ENCODE measurements at places on chromosomes 13 and 19. TPM values are rescaled to one million over a fixed set of nuclear protein-coding genes. Genes with fewer than 3 reads are reported as not detected.

The ATP4B gene
- not detected for total RNA-seq

The LILRB3 gene
- total RNA-seq = not detected

The PSG7 gene
- not detected for total RNA-seq

The IGFL4 gene
- not detected for total RNA-seq

The OVOL3 gene
- total RNA-seq = not detected

The KRTDAP gene
- not detected for total RNA-seq

DNA sequence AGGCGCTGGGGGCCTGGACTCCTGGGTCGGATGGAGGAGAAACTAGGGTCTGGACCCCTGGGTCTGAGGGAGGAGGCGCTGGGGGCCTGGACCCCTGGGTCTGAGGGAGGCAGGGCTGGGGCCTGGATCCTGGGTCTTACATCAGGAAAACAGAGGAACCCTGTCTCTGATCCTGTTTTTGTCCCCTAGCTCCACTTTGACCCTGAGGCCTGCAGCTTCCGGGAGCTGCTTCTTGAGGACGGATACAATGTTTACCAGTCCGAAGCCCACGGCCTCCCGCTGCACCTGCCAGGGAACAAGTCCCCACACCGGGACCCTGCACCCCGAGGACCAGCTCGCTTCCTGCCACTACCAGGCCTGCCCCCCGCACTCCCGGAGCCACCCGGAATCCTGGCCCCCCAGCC is 2.4 kb downstream of the FGF21 start:
- H3K4me1 ChIP-seq = peaks cover 4% of the 10 kb centered on the region
- no peak overlapping the region for H3K27ac ChIP-seq
- no peak overlapping the region for H3K4me3 ChIP-seq

DNA sequence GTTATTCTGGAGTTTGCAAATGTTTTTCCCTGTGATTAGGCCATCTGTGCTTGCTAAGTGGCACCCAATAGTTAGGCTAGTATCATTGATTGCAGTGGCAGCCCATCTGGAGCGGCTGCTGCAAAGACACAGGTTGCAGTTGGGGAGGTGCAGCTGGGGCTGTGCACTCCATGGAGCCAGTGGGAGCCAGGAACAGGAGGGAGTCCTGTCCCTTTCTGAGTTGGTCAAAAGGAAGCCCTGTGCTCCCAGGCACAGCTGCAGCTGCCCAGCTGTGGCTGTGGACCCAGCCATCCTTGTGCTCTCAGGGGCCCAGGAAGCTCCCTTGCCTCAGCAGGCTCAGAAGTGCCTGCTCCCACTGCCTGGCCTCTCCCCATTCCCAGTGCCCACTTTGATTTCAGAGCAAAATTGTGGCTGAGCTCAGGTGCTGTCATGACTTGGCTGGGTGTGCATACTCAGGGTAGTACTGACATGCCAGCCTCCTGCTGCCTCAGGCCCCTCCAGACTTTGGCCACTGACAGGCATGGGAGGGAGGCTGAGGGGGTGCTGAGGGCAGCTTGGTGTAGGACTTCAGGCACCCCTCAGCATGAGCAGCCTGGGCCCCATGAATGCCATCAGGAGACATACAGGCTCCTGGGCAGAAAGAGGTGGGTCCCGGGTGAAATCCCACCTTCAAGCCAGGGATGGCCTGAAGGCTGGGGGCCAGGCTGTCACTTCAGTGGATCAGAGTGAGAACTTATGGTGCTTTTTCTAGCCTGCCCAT is 270.6 kb downstream of the PCDH20 start:
- peaks cover 10% of the 10 kb centered on the region for H3K27me3 ChIP-seq
- DNase-seq = no peak
- no peaks in the 10 kb centered on the region for H3K4me1 ChIP-seq
- no peak overlapping the region for H3K4me3 ChIP-seq
- H3K36me3 ChIP-seq = no peaks in the 10 kb centered on the region

DNA sequence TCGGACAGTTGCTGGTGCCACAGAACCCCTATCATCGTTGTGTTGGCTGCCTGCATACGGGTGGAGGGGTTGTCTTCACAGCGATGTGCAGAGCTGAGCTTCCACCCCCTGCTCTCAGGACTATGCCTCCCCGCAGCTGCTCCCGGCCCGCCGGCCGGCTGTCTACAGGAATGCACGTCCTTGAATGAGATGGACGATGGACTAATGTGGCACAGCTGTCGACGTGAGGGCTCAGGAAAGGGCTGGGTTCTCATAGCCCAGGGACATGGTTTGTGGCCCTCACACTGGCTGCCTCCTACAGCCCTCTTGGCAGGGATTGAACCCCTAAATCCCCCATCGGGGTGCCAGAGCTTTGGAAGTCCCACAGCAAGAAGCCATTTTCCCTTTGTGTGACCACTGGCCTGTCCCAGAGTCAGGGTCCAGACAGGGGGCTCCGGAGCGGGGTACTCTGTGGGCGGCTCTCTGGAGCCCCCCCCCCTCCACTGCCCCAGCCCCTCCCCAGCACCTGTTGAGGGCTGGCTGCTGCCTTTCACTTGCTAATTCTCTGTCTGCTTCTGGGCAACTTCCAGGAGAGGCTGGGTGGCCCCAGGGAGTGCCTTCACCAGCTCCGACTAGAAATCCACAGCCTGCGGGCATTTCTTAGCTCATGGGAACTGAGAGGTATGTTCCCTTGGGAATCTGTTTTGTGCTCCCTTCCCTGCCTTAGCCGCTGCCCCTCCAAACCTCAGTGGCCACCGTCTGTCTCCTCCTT is 40.2 kb downstream of the TSSK6 start:
- H3K27me3 ChIP-seq = no peaks in the 10 kb centered on the region
- H3K36me3 ChIP-seq = peaks cover 6% of the 10 kb centered on the region
- DNase-seq = no peak
- no peak overlapping the region for H3K4me3 ChIP-seq
- H3K27ac ChIP-seq = peak overlapping the region; percentile 44
- peaks cover 36% of the 10 kb centered on the region for H3K4me1 ChIP-seq

- H3K27ac ChIP-seq = no peak overlapping the region
- no peak for DNase-seq
- H3K36me3 ChIP-seq = no peaks in the 10 kb centered on the region
- H3K27me3 ChIP-seq = no peaks in the 10 kb centered on the region
- peaks cover 52% of the 10 kb centered on the region for H3K4me1 ChIP-seq
- H3K4me3 ChIP-seq = no peak overlapping the region
Measured at GRCh38 chr13:20869540-20869939, 33.0 kb downstream of the XPO4 start.

- no peaks in the 10 kb centered on the region for H3K27me3 ChIP-seq
- peak; percentile 96 for DNase-seq
- H3K4me3 ChIP-seq = peak overlapping the region; percentile 62
- H3K36me3 ChIP-seq = no peaks in the 10 kb centered on the region
Measured at GRCh38 chr19:13849991-13850909, 26.7 kb upstream of the NANOS3 start.

GRCh38 chr13:36882829-36883390 is 37.1 kb downstream of the SMAD9 start:
- H3K27ac ChIP-seq = no peak overlapping the region
- peaks cover 12% of the 10 kb centered on the region for H3K4me1 ChIP-seq
- H3K27me3 ChIP-seq = peaks cover 4% of the 10 kb centered on the region
- no peak for DNase-seq
- no peak overlapping the region for H3K4me3 ChIP-seq
- peaks cover 7% of the 10 kb centered on the region for H3K36me3 ChIP-seq

DNA sequence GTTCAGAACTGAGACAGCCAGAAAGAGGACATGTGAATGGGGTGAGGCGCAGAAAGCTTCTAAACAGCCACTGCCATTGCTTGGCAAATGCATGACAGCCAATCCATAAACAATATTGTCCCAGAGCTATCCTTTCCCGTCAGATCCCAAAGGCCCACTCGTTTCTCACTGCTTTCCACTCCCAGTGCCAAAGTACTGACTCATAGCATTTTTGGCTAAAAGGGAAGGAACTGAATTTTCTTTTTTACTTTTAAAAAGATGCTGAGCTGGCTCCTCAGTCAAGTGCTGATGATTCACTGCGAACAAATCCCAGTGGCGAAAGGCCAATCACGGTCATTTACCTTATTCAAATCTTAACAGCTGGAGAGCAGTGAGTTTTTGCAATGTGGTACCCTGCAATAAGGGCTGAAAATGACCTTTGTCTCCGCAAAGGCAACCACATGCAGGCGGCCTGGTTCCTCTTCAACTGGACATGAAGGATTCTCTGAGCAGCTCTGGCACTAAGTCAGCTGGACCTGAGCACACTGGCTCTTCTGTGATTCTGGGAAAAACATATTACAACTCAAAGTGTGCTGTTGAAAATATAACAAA is 151.7 kb downstream of the DCLK1 start:
- H3K4me1 ChIP-seq = peaks cover 15% of the 10 kb centered on the region
- no peak overlapping the region for H3K4me3 ChIP-seq
- peaks cover 3% of the 10 kb centered on the region for H3K27me3 ChIP-seq
- no peak for DNase-seq
- no peaks in the 10 kb centered on the region for H3K36me3 ChIP-seq
- peak overlapping the region; percentile 80 for H3K27ac ChIP-seq

- H3K4me3 ChIP-seq = no peak overlapping the region
- DNase-seq = no peak
- H3K4me1 ChIP-seq = peaks cover 21% of the 10 kb centered on the region
- H3K27me3 ChIP-seq = peaks cover 11% of the 10 kb centered on the region
- no peak overlapping the region for H3K27ac ChIP-seq
- H3K36me3 ChIP-seq = peaks cover 6% of the 10 kb centered on the region
Measured at GRCh38 chr19:46134527-46134926, 10.0 kb upstream of the IGFL3 start.

- H3K36me3 ChIP-seq = no peaks in the 10 kb centered on the region
- no peak within 1 kb of the TSS for H3K4me3 ChIP-seq
- no peak for DNase-seq
- H3K27me3 ChIP-seq = no peaks in the 10 kb centered on the region
- H3K27ac ChIP-seq = no peak within 1 kb of the TSS
Measured at GRCh38 chr19:39602224-39602623, at the start of gene LGALS13. TSS of gene LGALS13 (plus strand) at chr19:39602524. CDS start at chr19:39602569, 45 bp downstream.

GRCh38 chr19:47390533-47391488 is 28.5 kb downstream of the MEIS3 start:
- no peak overlapping the region for H3K27ac ChIP-seq
- peaks cover 4% of the 10 kb centered on the region for H3K4me1 ChIP-seq
- no peak overlapping the region for H3K4me3 ChIP-seq
- peaks cover 8% of the 10 kb centered on the region for H3K27me3 ChIP-seq
- DNase-seq = no peak
- no peaks in the 10 kb centered on the region for H3K36me3 ChIP-seq

- no peak overlapping the region for H3K4me3 ChIP-seq
- DNase-seq = no peak
- H3K27ac ChIP-seq = no peak overlapping the region
- H3K4me1 ChIP-seq = peaks cover 1% of the 10 kb centered on the region
Measured at GRCh38 chr19:17957149-17957849, 9.6 kb upstream of the KCNN1 start.

DNA sequence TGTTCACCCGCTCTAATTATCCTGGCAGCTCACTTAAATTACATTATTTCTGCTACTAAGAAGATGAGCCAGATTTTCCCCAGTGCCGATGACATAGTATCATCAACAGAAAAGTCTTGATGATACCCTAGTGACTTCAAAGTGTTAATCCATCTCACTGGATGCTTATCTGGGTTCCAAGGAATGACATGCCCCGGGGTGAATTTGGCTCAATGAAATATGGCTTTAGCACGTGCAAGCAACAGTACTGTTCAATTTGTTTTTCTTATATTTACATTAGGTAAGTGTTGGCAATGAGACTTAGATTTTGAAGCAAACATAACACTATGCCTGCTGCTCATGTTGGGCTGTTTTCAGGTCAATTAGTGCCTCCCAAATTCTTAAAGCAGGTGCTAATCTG is 548.2 kb upstream of the SLITRK1 start:
- peaks cover 3% of the 10 kb centered on the region for H3K36me3 ChIP-seq
- no peaks in the 10 kb centered on the region for H3K27me3 ChIP-seq
- DNase-seq = no peak
- H3K4me3 ChIP-seq = peak overlapping the region; percentile 35
- H3K27ac ChIP-seq = peak overlapping the region; percentile 80

GRCh38 chr13:33483471-33483870 is 197.9 kb upstream of the STARD13 start:
- H3K4me1 ChIP-seq = peaks cover 14% of the 10 kb centered on the region
- DNase-seq = no peak
- no peaks in the 10 kb centered on the region for H3K36me3 ChIP-seq

GRCh38 chr13:95677564-95678266 is 776 bp downstream of the DNAJC3 start:
- H3K4me3 ChIP-seq = peak overlapping the region; percentile 98
- peaks cover 6% of the 10 kb centered on the region for H3K36me3 ChIP-seq
- peaks cover 43% of the 10 kb centered on the region for H3K4me1 ChIP-seq
- DNase-seq = no peak
- no peaks in the 10 kb centered on the region for H3K27me3 ChIP-seq

- peak overlapping the region; percentile 39 for H3K27ac ChIP-seq
- no peaks in the 10 kb centered on the region for H3K27me3 ChIP-seq
- peaks cover 5% of the 10 kb centered on the region for H3K36me3 ChIP-seq
- H3K4me3 ChIP-seq = no peak overlapping the region
- peaks cover 17% of the 10 kb centered on the region for H3K4me1 ChIP-seq
Measured at GRCh38 chr13:98050041-98050466, 92.8 kb upstream of the FARP1 start.

DNA sequence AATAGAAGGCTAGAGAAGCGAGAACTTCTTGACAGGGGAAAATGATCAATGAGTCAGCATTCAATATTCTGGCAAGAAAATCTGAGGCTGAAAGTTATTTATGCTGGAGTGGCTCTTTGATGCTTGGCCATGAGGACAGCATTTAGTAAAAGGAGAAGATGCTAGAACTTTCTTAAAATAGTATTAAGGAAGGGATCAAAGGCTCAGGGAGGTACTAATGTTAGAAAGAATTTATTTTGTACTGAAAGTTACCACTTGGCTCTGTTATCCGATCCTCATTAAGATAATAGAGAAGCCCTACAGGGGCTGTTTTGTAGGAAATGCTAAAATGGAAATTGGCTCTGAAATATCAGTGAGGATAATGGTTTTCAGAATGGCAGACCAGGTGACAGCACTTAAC is 1774.6 kb upstream of the PCDH20 start:
- no peaks in the 10 kb centered on the region for H3K36me3 ChIP-seq
- peaks cover 36% of the 10 kb centered on the region for H3K4me1 ChIP-seq
- no peak overlapping the region for H3K4me3 ChIP-seq
- peak overlapping the region; percentile 74 for H3K27ac ChIP-seq
- H3K27me3 ChIP-seq = no peaks in the 10 kb centered on the region
- no peak for DNase-seq

DNA sequence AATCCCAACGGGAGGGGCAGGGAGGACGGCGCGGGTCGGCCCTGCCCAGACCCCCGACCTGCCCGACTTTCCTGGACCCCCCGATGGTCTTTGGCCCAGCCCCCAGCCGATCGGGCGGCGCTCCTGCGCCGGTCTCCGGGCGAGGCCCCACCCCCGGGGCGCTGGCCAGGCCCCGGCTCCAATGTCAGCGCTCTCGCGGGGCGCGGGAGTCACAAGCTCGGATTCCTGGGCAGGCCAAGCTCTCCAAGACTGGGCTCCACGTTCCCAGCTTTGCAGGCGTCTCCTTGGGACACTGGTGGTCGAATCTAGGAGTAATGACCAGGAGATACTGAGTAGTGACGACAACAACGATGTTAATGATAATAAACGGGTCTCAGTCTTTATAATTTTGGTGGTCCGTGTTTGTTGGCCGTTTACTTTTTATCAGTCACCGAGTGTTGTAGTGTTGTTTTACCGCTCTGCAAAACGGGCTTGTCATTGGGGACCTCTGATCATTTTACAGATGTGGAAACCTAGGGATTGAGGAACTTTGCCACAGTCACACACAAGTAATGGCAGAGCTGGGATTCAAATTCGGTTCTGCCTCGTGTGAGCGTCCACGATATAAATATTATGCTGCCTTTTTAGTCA is 545 bp downstream of the RAD23A start:
- H3K4me1 ChIP-seq = peaks cover 27% of the 10 kb centered on the region
- DNase-seq = peak; percentile 91
- peaks cover 30% of the 10 kb centered on the region for H3K36me3 ChIP-seq

- no peak overlapping the region for H3K4me3 ChIP-seq
- H3K27me3 ChIP-seq = no peaks in the 10 kb centered on the region
- no peaks in the 10 kb centered on the region for H3K36me3 ChIP-seq
- no peaks in the 10 kb centered on the region for H3K4me1 ChIP-seq
- no peak overlapping the region for H3K27ac ChIP-seq
Measured at GRCh38 chr13:78309497-78310180, 293.7 kb downstream of the POU4F1 start.

Measured in osteocyte (in vitro differentiated cells).